A549 treated with AZD2906 at 1 μM for 4 hours (cell line): ENCODE measurements at places on chromosomes 3 and 15. TPM values are rescaled to one million over a fixed set of nuclear protein-coding genes. Genes with fewer than 3 reads are reported as not detected.

CEP19 gene
- total RNA-seq: 2.4 to 3.1 TPM (median 2.6 TPM) in 5 replicates

TRIM71 gene
- total RNA-seq: 0.01 TPM in 2 of 5 replicates, not detected in the others

DUOX1 gene
- 0.05 TPM in 3 of 5 replicates, not detected in the others for total RNA-seq

EPHB3 gene
- total RNA-seq: 0.20 to 0.61 TPM (median 0.28 TPM) in 5 replicates

FETUB gene
- 0.08 to 0.34 TPM (median 0.15 TPM) in 5 replicates for total RNA-seq

MESP2 gene
- 0.09 to 0.83 TPM (median 0.40 TPM) in 5 replicates for total RNA-seq

CLEC3B gene
- total RNA-seq: 0.14 to 0.19 TPM in 2 of 5 replicates, not detected in the others
